ENCODE measurements at places on chromosomes 6 and 20. TPM values are rescaled to one million over a fixed set of nuclear protein-coding genes. Genes with fewer than 3 reads are reported as not detected.

SPATA25 gene
- 0.40 TPM for total RNA-seq

RBM24 gene
- total RNA-seq, result 2.0 TPM

SEMG1 gene
- total RNA-seq, result not detected

ZSCAN9 gene
- 10.8 TPM for total RNA-seq

SLC22A2 gene
- total RNA-seq, result not detected

FAM209B gene
- total RNA-seq, result not detected
